ENCODE measurements at places on chromosomes 6 and 20. TPM values are rescaled to one million over a fixed set of nuclear protein-coding genes. Genes with fewer than 3 reads are reported as not detected.

GRCh38 chr20:45361793-45362192 is 1.2 kb upstream of the SYS1 start:
- no peak for DNase-seq

The BFSP1 gene
- total RNA-seq = 2.3 TPM

The ZBTB12 gene
- total RNA-seq = 13.2 TPM

The ZNF318 gene
- 5.6 TPM for total RNA-seq

The BMP7 gene
- total RNA-seq = not detected

GRCh38 chr6:127118298-127119101 is at the start of gene RSPO3:
RSPO3 (plus strand) TSS chr6:127118671; CDS start chr6:127119193, 522 bp downstream.
- peak; percentile 40 for DNase-seq

The RIN2 gene
- total RNA-seq = 61.4 TPM

GRCh38 chr6:90168693-90169131 is 127.9 kb downstream of the BACH2 start:
- peak; percentile 85 for DNase-seq

- DNase-seq = no peak
These were observed 31.8 kb upstream of the ZBP1 start for GRCh38 chr20:57651881-57652605.

- DNase-seq = peak; percentile 82
These were observed 4.4 kb downstream of the TRMT6 start for GRCh38 chr20:5945963-5946362.

GRCh38 chr6:92582211-92582610 is 837.1 kb downstream of the EPHA7 start:
- DNase-seq = no peak

DNA sequence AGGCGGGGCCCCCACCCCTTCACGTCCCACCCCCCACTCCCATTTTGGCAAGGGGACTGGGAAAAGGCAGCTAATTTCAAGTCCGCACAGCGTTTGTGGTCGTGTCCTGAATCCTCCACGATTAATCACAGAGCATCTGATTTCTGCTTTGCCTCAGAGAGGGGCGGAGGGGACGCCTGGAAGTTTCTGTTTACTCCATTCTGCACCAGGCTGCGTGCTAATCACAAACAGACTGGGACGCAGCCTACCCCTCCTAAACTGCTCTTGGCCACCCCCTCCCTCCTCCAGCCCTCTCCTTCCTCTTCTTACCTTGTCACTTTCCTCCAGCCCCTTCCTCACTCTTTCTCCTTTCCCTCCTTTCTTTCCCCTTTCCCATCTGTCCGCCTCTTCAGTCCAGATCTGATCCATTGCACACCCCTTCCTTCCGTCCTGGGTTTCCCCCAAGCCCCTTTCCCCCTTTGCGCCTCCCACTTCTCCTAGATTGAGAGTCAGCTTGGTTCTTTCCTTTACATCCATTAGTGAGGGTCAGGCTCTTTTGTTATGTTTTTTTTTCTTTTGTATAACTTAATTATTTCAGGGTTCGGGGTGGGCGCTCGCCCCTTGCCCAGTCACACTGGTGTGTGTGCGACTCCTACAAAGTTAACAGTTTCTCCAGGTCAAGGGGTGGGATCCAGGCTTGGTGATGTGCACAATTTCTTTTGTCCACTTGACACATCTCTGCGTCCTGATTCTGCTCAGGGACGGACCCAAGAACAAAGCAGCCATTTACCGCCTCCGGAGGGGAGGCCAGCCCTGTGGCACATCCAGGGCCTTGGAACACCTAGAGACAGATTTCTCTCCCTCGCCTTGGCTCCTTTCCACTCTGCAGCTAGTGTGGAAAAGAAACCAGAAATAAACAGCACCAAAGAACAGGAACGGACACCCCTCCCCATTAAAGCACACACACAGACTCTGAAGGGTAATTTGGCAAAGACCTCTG is 520 bp upstream of the RIPOR3 start:
- DNase-seq = peak; percentile 59

DNA sequence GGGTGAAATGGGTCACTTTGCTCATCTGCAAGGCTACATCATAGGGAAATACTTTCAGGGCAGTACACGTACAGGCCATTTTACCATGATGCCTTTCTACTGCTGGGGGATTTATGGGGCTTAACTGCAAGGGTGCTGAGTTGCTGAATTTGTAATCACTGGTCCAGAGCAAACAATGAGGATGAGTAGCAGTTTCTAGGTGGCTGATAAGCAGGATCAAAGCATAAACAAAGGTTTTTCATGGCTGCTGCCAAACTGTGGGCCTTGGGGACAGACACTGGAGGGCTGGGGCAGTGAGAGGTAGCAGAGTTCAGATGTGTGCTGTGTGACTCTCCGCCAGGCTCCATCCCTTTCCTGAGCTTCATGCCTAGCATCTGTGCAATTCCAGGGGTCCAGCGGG is 68.3 kb downstream of the CNBD2 start:
- DNase-seq = no peak

DNA sequence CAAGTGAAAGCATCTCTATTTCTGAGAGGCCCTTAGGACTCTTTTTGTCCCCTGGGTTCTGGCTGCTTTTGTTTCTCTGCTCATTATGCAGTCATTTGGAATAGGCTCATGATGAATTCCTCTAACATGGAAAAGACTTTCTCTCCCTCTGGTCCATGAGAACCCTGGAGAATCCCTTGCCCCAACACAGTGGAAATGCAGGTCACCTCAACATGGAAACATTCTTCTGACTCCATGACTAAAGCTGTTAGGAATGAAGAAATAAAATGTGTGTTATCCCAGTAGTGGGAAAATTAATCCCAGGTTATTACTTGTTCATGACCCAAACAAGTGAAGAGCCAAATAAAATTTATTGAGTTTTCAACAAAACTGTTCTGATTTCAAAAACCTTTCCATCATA is 458.6 kb downstream of the EPM2A start:
- DNase-seq = no peak

The C6orf15 gene
- total RNA-seq = not detected

GRCh38 chr20:63519668-63520503 is 679 bp upstream of the PPDPF start:
- peak; percentile 49 for DNase-seq

- no peak for DNase-seq
These were observed 35.2 kb downstream of the NCR2 start for GRCh38 chr6:41370488-41371111.

GRCh38 chr6:122770835-122771601 is 8.5 kb upstream of the FABP7 start:
- no peak for DNase-seq

DNA sequence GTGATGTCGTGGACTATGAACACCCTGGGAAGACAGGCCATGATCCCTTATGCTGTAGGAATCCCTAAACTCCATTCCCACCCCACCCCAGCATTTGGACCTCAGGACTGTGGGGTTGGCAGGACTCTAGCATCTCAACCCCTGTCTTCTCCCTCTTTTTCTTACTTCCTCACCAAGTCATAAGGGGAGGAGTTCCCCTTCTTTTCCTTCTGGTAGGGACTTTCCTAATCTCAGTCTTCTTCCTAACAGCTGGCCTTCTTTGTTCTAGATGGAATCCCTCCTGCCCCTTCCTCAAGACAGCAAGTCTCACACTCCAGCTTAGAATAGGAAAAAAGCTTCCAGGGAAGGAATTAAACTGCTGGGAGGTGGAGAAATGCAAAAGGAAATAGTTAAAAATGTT is 2.3 kb upstream of the SIRPB2 start:
- no peak for DNase-seq

The TCF21 gene
- total RNA-seq = 8.2 TPM

GRCh38 chr6:138857775-138858174 is 61.9 kb downstream of the ECT2L start:
- no peak for DNase-seq

GRCh38 chr6:106398621-106399020 is 38.1 kb downstream of the CRYBG1 start:
- DNase-seq = no peak

GRCh38 chr20:20875716-20876115 is 163.3 kb upstream of the RALGAPA2 start:
- no peak for DNase-seq

The SLC35F1 gene
- under 0.01 TPM for total RNA-seq

GRCh38 chr6:30325873-30326525 is 728 bp upstream of the TRIM39 start:
- no peak for DNase-seq

The SEMG2 gene
- total RNA-seq = not detected

The TREM1 gene
- total RNA-seq = 0.26 TPM

The SYNJ2 gene
- 43.4 TPM for total RNA-seq

- no peak for DNase-seq
These were observed 263.5 kb downstream of the CENPW start for GRCh38 chr6:126603410-126603809.

DNA sequence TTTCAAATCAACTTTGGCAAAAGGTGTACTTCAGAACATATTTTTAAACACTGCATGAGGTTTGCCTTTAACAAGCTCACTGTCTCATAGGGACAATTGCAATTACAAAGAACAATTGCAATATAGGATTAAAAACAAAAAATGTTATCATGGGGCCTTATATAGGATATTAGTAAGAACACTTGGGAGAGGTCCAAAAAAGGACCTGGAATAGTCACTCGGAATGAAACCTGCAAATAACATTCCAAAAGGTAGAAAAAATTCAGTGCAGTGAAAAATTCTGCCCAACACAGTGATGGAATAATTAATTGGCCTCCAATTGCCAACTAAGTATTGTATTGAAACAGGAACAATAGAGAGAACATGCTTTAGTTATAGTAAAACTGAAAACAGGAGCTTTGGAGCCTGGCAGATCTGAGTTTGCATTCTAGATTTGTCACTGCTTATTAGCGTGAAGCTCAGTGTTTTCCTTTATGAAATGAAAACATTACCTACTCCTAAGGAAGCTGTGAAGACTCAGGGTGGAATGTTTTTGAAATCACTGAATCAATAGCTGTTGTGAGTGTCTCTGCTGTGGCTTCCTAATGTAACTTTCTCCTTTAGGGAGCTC is 172.6 kb upstream of the BMP5 start:
- DNase-seq = no peak

- DNase-seq = no peak
These were observed 2.0 kb downstream of the LAMA5 start for GRCh38 chr20:62364911-62365736.

DNA sequence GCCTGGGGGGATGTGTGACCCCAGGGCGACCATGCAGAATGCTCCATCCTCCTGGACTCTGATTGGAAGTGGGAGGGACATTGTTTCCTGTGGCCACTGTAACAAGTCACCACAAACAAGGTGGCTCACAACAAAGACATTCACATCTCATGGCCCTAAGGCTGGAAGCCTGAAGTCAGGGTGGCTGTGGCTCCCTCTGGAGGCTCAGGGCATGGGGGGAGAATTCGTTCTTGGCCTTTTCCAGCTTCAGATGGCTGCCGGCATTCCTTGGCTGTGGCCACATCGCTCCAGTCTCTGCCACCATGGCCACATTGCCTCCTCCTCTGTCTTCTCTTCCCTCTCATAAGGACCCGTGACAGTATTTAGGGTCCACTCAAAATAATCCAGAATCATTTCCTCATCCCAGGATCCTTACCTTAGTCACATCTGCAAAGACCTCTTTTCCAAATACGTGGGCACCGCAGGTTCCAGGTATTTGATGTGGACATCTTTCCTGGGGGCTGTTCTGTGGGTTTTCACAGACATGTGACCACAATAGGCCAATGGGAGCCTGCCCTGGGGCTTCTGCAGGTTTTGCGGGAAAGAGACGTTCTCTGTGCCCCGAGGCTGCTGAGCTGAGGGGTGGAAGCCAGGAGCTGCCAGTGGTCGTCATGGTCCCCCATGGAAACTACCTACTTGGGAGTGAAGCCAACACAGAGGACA is 249.3 kb downstream of the PREX1 start:
- no peak for DNase-seq

The GMPR gene
- total RNA-seq = 7.2 TPM

The ZNF165 gene
- 0.33 TPM for total RNA-seq

GRCh38 chr6:35969646-35970045 is 48.7 kb upstream of the SRPK1 start:
- no peak for DNase-seq

- DNase-seq = no peak
These were observed 57.2 kb downstream of the TMEM200A start for GRCh38 chr6:130423044-130423443.

DNA sequence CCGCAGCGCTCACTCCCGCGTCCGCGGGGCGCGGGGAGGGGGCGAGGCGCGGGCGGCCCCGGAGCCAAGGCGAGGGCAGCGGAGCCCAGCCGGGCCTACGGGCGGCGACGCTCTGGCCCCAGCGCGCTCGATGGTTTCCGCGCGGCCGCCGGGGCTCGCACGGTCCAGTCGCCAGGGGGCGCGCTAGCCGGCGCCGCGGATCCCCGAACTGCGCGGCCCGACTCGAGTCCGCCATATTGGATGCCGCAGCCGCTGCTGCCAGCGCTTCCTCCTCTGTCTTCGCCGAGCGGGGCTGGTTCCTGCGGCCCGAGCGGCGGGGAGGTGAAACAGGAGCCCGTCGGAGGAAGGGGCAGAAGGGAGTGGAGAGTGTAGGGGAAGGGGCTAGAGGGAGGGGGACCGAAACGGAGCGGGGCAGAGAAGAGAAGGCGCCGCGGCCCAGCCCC is at the start of gene SCAF8:
SCAF8 (plus strand) TSS at position 234 of the 443 bp plus-strand sequence. CDS start 485 bp downstream, outside the sequence.
- DNase-seq = peak; percentile 68

DNA sequence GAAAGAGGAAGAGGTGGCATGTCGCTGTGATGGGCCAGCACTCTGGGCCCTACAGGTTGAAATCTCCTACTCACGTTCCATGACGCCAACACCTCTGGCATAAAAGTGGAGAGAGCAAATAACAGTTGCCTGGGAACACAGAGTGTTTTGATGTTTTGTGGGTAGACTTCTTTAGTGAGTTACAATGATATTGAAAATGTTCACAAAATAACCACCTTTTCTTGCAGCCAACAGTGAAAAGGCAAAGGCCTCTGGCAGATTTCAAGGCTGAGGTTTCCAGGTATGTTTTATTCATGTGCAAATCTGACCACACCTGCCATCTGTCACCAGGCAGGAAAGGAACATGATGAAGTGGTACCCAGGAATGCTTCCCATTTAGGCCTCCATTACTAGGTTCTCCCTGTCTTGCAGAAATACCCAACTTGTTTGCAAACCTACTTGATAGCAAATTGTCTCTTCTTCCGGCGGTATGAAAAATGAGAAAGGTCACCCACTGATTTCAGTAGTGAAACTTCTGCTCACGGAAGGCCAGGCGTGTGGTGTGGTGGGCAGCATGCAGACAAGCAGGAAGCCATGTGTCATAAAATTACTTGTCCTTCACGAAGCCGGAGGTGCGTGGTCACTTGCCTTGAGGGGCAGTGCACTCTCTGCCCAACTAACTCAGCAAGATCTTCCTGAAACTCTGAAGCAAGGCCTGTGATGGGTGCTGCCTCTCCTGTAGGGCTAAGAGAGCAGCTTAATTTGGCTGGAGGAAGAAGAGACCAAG is 299.1 kb upstream of the PRDM1 start:
- no peak for DNase-seq

- DNase-seq = no peak
These were observed 59.6 kb downstream of the ERMARD start for GRCh38 chr6:169811072-169811471.

The ADGRF1 gene
- total RNA-seq = not detected

The COL10A1 gene
- total RNA-seq = 40.1 TPM

GRCh38 chr6:44805238-44805846 is 417.8 kb downstream of the CDC5L start:
- peak; percentile 50 for DNase-seq

The SLC24A3 gene
- total RNA-seq = 1.8 TPM

The BHLHE23 gene
- total RNA-seq = not detected

All from fibroblast of lung (primary cell).